ENCODE measurements at places on chromosomes 12 and 14.

- no peak for DNase-seq
Observed at GRCh38 chr12:823028-823698, 70.8 kb downstream of the WNK1 start.

DNA sequence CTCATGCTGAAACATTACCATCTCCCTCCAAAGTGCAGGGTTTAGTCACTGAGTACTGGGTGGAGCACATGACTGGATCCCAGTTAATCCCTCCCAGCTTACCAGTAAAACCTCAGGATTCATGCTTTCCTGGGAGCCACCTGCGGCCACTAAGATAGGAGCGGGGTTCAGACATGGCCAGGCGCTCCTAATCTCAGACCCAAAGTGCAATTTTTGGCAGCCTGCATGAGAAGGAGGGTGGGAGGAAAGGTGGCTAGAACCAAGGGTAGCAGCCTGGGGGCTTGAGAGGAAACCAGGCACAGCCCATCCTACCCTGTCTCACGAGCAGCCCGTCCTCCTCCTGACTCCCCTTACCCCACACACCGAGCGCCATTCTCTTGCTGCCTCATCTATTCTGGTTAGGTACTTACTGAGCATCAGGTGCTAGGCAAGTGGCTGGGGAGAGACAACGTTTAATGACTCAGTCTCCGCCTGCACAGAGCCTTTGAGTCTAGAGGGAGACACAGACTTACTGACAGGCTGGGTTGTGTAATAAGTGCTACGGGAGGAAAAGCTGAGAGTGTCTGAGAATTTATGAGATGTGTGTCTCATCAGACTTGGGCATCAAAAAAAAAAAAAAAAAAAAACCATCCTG is 9.9 kb downstream of the GPRC5A start:
- DNase-seq, result peak; percentile 30

- DNase-seq, result peak; percentile 71
Observed at GRCh38 chr14:103518422-103519042, 4.1 kb downstream of the CKB start.

GRCh38 chr12:109731231-109731731 is 17.7 kb downstream of the FAM222A start:
- no peak for DNase-seq

- no peak for DNase-seq
Observed at GRCh38 chr12:93852173-93852591, 175.0 kb downstream of the CRADD start.

GRCh38 chr14:74483321-74483720 is 9.8 kb downstream of the NPC2 start:
- DNase-seq, result no peak

- DNase-seq, result no peak
Observed at GRCh38 chr14:92247947-92248346, 75.0 kb upstream of the SLC24A4 start.

DNA sequence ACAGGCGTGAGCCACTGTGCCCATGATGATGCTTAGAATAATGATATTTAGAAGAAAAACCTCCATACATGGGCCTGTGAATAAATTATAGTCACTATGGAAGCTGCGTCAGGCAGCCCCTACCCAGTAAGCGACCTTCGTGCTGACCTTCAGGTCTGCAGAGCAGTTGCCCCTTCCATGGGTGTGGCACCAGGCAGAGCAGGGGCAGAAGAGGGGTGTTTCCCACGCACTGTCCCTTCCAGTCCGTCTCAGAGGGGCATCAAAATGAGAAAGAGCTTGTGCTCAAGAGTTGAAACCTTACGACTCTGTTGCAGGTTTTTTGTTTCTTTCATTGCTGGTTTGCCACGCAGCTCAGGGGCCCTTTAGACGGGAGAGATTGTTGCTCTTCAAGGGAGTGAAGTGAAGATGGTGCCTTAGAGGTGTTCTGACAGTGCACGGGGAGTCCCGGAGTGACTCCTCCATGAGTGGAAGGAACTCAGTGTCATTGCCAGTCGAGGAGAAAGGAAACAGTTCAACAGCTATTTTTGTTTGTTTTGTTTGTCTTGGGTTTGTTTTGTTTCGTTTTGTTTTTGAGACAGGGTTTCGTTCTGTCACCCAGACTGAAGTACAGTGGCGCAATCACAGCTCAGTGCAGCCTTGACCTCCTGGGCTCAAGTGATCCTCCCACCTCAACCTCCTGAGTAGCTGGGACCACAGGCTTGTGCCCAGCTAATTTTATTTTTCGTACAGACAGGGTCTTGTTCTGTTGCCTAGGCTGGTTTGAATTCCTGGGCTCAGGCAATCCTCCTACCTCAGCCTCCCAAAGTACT is 13.9 kb downstream of the CKB start:
- DNase-seq, result no peak

GRCh38 chr12:45235087-45236025 is 19.5 kb downstream of the ANO6 start:
- DNase-seq, result no peak

GRCh38 chr14:83908419-83908818 is 1621.5 kb upstream of the FLRT2 start:
- DNase-seq, result no peak

DNA sequence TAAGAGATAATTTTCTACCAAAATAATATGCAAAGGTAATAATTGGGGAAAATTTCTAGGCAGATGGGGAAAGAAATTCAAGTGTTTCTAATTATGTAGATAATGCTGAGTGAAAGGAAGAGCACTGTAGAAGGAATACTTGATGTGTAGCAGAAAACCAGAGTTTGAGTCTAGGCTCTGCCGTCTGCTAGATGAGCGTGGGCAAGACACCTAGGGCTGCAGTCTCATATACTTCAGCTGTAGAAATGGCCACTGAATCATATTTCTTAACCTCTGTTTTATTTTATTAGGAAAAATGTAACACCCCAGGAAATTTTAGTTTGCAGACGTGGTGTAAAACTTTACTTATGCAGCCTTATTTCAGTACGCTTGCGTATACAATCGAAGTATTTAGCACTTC is 59.8 kb upstream of the SLC38A2 start:
- no peak for DNase-seq

DNA sequence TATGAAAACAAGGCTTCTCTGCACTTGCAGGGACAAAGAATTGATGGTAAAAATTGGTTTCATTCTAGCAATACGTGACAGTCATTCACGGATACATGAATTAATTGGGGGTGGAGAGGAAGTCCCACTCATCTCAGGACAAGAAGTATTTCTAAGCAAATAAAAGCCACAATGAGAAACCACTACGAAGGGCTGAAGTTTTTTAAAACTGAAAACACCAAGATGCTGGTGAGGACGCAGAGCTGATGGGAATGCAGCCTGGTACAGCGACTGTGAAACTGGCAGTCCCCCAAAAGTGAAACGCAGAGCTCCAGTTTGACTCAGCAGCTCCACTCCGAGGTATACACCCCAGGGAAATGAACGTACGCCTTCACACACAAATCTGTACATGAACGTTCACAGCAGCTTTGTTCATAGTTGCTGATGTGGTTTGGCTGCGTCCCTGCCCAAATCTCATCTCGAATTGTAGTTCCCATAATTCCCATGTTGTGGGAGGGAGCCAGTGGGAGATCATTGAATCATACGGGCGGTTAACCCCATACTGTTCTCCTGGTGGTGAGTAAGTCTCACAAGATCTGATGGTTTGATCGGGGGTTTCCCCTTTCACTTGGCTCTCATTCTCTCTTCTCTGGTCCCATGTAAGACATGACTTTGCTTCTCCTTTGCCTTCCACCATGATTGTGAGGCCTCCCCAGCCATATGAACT is 89.0 kb downstream of the SCARB1 start:
- peak; percentile 87 for DNase-seq

- no peak for DNase-seq
Observed at GRCh38 chr12:15962760-15963159, 51.6 kb downstream of the DERA start.

GRCh38 chr12:61282790-61283575 is 977.2 kb upstream of the USP15 start:
- DNase-seq, result no peak

GRCh38 chr14:33254342-33254741 is 315.7 kb downstream of the NPAS3 start:
- no peak for DNase-seq

- no peak for DNase-seq
Observed at GRCh38 chr14:101002738-101003137, 99.2 kb upstream of the RTL1 start.

GRCh38 chr14:77458249-77458950 is 507 bp downstream of the AHSA1 start:
- peak; percentile 43 for DNase-seq

- DNase-seq, result no peak
Observed at GRCh38 chr12:93176610-93177126, 201.1 kb upstream of the NUDT4 start.

DNA sequence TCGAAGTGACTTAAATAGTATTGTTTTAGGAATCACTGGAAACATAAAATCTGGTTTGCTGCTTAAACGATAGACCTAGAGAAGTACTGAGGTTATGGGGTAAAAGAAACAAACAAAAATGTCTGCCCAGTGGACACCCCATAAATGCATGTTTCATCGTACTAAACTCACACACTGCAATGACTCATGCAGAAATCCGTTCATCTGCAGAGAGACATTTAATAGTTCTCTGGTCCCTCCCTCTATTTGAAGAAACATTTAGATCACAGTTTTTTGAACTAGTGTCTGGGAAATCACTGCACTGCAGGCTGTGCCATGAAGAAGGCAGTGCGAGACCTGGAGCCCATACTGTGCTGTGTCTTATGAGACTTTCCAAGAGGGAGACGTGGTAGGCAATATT is 25.5 kb downstream of the SLC17A8 start:
- DNase-seq, result no peak

DNA sequence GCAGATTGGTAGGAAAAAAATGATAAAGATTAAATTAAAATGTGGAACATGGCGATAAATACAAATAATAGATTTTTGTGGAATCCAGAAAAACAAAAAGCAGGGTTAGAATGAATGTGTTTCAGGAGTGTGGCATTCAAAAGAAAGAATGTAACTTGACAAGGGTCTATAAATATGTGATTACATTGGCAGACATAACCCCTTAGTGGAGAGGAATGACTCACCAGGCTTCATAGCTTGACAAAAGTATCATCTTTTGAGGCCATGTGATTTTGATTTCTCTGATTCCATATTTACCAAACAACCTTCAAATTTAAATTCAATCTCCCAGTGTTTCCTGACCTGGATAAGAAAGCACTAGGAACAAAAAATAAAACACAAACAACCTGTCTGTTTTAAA is 24.4 kb upstream of the MGST1 start:
- no peak for DNase-seq

DNA sequence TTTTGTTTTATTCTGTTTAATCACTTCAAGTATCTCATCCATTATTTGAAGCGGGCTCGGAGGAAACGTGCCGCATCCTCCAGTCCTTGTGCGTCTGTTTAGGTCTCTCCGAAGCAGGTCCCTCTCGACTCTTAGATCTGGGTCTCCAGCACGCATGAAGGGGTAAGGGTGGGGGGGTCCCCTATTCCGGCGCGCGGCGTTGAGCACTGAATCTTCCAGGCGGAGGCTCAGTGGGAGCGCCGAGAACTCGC is 311 bp upstream of the LGR5 start:
- DNase-seq, result no peak

DNA sequence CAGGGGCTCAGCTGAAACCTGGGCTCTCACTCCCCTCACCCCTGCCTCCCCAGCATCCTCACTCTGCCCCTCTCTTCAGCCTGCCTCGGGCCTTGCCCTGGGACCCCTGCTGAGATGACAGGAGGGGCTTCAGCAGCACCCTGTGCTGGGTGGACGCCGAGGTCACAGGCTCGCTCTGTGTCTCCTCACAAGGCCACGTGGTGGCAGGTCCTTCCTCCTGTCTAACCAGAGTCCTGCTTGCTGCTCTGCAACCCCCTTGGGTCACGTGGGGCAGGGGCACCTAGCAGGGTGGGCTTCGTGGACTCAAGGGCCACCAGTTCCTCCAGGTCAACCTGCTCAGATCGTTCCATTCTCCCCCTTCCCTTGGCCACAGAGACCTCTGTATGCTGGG is 90.4 kb downstream of the TMEM121 start:
- no peak for DNase-seq

DNA sequence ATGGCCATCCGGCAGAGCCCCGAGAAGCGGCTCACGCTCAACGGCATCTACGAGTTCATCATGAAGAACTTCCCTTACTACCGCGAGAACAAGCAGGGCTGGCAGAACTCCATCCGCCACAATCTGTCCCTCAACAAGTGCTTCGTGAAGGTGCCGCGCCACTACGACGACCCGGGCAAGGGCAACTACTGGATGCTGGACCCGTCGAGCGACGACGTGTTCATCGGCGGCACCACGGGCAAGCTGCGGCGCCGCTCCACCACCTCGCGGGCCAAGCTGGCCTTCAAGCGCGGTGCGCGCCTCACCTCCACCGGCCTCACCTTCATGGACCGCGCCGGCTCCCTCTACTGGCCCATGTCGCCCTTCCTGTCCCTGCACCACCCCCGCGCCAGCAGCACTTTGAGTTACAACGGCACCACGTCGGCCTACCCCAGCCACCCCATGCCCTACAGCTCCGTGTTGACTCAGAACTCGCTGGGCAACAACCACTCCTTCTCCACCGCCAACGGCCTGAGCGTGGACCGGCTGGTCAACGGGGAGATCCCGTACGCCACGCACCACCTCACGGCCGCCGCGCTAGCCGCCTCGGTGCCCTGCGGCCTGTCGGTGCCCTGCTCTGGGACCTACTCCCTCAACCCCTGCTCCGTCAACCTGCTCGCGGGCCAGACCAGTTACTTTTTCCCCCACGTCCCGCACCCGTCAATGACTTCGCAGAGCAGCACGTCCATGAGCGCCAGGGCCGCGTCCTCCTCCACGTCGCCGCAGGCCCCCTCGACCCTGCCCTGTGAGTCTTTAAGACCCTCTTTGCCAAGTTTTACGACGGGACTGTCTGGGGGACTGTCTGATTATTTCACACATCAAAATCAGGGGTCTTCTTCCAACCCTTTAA is 1.5 kb downstream of the FOXG1 start:
- DNase-seq, result no peak

GRCh38 chr12:68236421-68237059 is 10.9 kb upstream of the IL26 start:
- peak; percentile 16 for DNase-seq

DNA sequence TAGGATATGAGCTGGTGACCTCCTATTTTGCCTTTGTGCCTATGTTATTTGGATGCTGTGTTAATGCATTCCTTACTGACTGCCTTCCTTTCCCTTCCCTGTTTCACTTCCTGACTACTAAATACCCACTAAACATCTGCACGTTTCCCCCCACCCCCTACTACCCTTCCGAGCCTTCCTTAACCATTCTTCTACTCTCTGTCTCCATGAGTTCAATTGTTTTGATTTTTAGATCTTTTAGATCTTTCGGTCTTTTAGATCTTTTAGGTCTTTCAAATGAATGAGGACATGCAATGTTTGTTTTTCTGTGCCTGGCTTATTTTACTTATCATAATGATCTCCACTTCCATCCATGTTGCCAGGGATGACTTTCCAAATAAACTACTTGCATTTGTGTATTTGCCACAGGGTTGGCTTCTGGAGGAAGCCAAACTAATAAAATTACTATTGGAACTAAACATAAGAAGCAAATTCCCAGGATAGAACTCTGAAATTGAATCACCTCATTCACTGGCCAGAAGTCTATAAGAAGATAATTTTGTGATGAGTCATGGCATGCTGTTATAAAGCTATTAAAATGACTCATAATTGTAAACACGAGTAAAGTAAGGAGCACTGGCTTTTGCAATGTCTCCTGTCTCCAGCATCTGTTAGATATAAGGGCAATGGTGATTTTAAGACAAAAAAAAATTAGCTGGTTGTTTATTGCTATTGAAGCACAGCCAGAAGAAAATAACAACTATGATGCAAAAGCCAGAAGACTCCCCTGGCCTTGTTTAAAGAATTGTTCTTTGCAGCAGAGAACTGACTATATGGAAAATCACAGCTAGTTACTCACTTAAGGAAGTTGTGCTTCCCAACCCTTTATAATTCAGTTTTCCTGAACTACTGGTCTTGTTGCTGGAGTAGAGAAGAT is 586.3 kb downstream of the LRFN5 start:
- no peak for DNase-seq

All from activated CD4-positive, alpha-beta T cell treated with anti-CD3 and anti-CD28 coated beads, Interleukin-2, amount 50 U/mL, for 48 hours (primary cell).